ENCODE measurements at places on chromosomes 13 and 19. TPM values are rescaled to one million over a fixed set of nuclear protein-coding genes. Genes with fewer than 3 reads are reported as not detected.

GFY gene
- total RNA-seq: not detected

DIAPH3 gene
- 0.10 TPM for total RNA-seq

PDE4C gene
- 0.27 TPM for total RNA-seq

GRCh38 chr13:52711286-52711685 lies 28.3 kb downstream of the CNMD start:
- DNase-seq: no peak
- no peak overlapping the region for H3K4me3 ChIP-seq
- H3K4me1 ChIP-seq: no peaks in the 10 kb centered on the region
- H3K27ac ChIP-seq: no peak overlapping the region

- peak overlapping the region; percentile 19 for H3K4me3 ChIP-seq
- H3K27me3 ChIP-seq: no peaks in the 10 kb centered on the region
- DNase-seq: peak; percentile 92
- H3K36me3 ChIP-seq: no peaks in the 10 kb centered on the region
- peaks cover 22% of the 10 kb centered on the region for H3K4me1 ChIP-seq
Measured at GRCh38 chr19:48637948-48638830, 1.0 kb upstream of the DBP start.

- H3K4me3 ChIP-seq: no peak overlapping the region
- H3K36me3 ChIP-seq: peaks cover 6% of the 10 kb centered on the region
- peaks cover under 1% of the 10 kb centered on the region for H3K27me3 ChIP-seq
- H3K27ac ChIP-seq: no peak overlapping the region
Measured at GRCh38 chr19:10283301-10284064, 3.3 kb upstream of the ICAM4 start.

DNA sequence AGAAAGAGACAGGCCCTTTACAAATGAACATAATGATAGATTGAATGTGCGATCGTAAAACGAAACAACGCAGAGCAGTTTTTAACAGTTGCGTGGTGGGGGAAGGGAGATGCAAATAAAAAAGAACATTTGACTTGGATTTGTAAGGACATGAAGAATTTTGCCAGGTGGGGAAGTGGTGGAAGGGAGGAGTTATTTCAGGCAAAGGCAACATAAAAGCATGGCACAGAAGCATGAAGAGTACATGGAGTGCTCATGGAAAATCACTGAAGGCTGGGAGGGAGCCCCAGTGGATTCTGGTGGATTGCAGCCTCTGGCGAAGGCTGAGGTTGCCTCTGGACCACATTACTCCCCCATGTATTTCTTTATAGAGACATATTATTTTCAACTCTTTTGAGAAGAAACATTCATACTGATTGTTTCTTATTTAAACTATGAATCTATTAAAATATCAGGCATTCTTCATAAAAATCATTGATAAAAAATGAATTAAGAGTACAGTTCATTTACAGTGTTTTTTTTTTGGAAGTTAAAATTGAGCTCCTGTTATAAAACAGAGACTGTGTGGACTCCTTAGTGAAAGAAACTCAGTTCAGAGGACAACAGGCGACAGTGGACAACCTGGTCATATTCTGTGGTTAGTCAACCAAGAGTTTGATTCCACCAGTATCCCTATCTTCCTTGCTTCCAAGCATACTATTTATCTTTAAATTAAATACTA lies 57.5 kb downstream of the STARD13 start:
- DNase-seq: peak; percentile 57
- H3K4me3 ChIP-seq: no peak overlapping the region
- H3K27me3 ChIP-seq: no peaks in the 10 kb centered on the region
- H3K27ac ChIP-seq: peak overlapping the region; percentile 76
- peaks cover 49% of the 10 kb centered on the region for H3K4me1 ChIP-seq

DNA sequence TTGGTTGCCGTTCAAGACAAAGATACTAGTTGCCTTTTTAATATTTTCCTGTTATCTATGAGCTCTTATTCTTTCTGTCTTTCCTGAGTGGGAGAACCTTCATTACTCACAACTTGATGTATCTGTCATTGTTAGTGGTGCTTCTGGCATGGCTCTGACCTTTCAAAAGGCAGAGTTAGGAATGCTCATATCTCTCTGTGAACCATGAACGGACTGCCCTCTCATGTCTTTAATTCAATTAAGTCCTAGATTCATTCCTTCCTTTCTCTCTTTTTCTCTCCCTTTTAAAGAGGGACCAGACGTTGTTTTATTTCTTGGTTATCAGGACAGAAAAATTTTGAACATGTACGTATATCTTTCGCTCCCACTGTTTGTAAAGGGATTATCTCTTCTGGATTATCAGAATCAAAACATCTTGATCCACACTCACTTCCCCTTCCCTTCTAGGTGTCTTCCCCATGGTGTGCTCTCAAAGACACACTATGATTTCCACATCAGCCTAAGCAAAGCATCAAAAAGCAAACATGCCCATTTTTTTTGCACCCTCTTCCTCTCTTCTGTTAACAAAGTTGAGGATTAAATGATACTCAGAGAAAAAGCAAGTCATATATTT lies 90.3 kb downstream of the LRCH1 start:
- H3K4me1 ChIP-seq: peaks cover 29% of the 10 kb centered on the region
- no peak overlapping the region for H3K27ac ChIP-seq
- H3K27me3 ChIP-seq: no peaks in the 10 kb centered on the region
- no peak overlapping the region for H3K4me3 ChIP-seq
- no peaks in the 10 kb centered on the region for H3K36me3 ChIP-seq

GRCh38 chr13:111388851-111389500 lies 68.5 kb downstream of the TEX29 start:
- no peaks in the 10 kb centered on the region for H3K36me3 ChIP-seq
- H3K27me3 ChIP-seq: no peaks in the 10 kb centered on the region

MAST3 gene
- 4.8 TPM for total RNA-seq

DNA sequence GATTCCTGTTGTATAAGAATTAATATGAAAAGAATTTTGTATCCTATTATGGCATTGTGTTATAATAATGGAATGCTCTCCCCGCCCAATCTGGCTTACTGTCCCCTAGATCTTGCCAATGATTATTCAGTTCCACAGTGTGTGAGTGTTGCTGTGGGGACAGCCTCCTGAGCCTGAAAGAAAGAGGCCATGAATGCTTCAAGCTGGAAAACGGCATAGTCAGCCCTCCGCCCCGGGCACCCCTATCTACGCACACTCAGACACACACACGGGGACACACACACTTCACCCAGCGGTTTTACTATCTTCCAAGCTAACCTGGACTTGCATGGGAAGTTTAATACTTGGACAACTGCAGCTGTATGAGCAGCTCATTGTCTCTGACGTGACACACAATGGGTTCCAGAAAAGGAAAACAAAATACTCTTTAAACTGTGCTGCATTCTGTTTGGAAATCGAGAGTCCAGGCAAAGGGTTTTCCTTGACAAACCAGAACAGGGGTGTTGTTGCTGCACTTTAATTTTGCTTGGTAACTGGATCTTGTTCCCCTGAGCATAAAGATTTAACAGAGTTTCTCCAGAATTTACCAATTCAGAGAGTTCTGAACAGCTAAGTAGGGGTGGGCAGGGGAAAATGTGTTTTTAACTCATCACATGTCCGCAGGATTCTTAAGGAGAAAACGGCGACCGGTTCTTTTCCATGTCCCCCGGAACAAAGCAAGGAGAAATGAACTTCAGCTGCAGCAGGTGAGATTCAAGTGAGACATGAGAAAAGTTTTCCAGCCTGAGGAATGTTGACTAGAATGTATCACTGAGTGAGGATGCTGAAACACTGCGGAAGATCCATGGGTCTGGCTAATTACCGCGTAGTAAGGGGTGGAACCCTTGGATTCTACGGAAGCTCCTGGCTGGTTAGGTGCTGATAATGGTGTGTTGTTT lies 472.9 kb downstream of the FOXO1 start:
- no peaks in the 10 kb centered on the region for H3K27me3 ChIP-seq
- H3K27ac ChIP-seq: peak overlapping the region; percentile 26
- H3K36me3 ChIP-seq: no peaks in the 10 kb centered on the region
- H3K4me1 ChIP-seq: peaks cover 9% of the 10 kb centered on the region
- no peak for DNase-seq

- H3K4me1 ChIP-seq: no peaks in the 10 kb centered on the region
- H3K4me3 ChIP-seq: no peak overlapping the region
- H3K27ac ChIP-seq: no peak overlapping the region
- H3K27me3 ChIP-seq: no peaks in the 10 kb centered on the region
Measured at GRCh38 chr19:28544451-28545261, 668.3 kb downstream of the UQCRFS1 start.
